ENCODE measurements at places on chromosomes 1 and 21.

DNA sequence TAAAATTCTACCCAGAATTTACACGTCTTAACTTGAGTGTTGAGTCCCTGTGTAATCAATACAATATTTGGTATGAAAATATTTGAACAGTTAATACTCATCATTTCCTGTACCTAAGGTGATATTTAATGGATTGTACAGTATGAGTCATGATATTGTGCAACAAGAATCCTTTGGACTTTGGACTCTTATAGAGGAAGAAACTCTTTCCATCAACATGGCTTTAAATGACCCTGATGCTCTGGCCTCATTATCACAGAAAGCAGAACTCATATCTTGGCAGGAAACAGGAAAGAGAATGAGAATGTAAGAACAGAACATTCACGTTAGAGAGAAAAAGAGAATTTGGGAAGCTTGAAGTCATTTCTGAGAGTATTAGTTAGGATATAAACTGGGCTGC, 168.8 kb upstream of the B3GALT2 start:
- no peak for DNase-seq

DNA sequence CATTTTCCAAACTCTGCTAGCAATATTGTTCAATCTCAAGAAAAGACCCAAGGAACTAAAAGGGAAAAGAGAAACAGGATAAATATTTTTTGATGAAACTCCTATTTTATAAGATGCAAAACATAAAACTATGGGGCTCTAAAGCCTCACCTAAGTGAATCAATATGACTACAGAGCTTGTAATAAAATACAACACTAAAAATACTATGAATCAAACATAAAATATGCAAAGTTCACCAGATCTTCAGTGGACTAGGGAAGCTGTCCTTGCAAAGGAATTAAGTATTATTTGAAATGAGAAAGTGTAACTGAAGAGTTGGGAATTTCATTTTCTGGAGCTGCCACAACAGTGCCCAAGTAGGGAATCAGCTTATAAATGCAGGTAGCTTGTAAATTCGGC, 124.5 kb downstream of the CRB1 start:
- DNase-seq: no peak

- no peak for DNase-seq
These were observed 1.5 kb downstream of the EDEM3 start for GRCh38 chr1:184753117-184753516.

- peak; percentile 10 for DNase-seq
These were observed 85.9 kb downstream of the USP24 start for GRCh38 chr1:55129194-55129728.

All from AG04449 (cell line).